Umbilical cord (tissue), 2 donors: ENCODE measurements at places on chromosomes 4 and X. TPM values are rescaled to one million over a fixed set of nuclear protein-coding genes. Genes with fewer than 3 reads are reported as not detected.

CXCL3 gene
- 7.0 TPM for total RNA-seq

CSN1S1 gene
- total RNA-seq: not detected

S100P gene
- 5.3 TPM for total RNA-seq

TMPRSS11E gene
- total RNA-seq: 5.8 TPM

DCAF4L1 gene
- 1.7 TPM for total RNA-seq

ABHD18 gene
- 7.7 TPM for total RNA-seq

SPACA5 gene
- total RNA-seq: not detected

TEX13C gene
- 2.6 TPM for total RNA-seq

ETDB gene
- total RNA-seq: not detected

MTMR8 gene
- 2.6 TPM for total RNA-seq

BEND4 gene
- total RNA-seq: 1.4 TPM

RNF212 gene
- total RNA-seq: 9.1 TPM

TAF7L gene
- total RNA-seq: not detected

IL2 gene
- total RNA-seq: not detected

KLHL13 gene
- 40.2 TPM for total RNA-seq

FGB gene
- total RNA-seq: 14.7 TPM

RASSF6 gene
- total RNA-seq: 4.1 TPM

COL4A6 gene
- 29.1 TPM for total RNA-seq

AFM gene
- total RNA-seq: not detected

RTL9 gene
- 2.2 TPM for total RNA-seq

FGFR3 gene
- total RNA-seq: 66.2 TPM

GAGE2A gene
- not detected for total RNA-seq

VEGFD gene
- 0.72 TPM for total RNA-seq

TCEAL6 gene
- not detected for total RNA-seq
